Muscle of back (tissue), 13 donors: ENCODE measurements at places on chromosomes 5 and 9. TPM values are rescaled to one million over a fixed set of nuclear protein-coding genes. Genes with fewer than 3 reads are reported as not detected.
A peak's percentile ranks its signal among the peaks of the same experiment; 100 is the strongest.

CD72 gene
- polyA plus RNA-seq, result 1.6 TPM

DNA sequence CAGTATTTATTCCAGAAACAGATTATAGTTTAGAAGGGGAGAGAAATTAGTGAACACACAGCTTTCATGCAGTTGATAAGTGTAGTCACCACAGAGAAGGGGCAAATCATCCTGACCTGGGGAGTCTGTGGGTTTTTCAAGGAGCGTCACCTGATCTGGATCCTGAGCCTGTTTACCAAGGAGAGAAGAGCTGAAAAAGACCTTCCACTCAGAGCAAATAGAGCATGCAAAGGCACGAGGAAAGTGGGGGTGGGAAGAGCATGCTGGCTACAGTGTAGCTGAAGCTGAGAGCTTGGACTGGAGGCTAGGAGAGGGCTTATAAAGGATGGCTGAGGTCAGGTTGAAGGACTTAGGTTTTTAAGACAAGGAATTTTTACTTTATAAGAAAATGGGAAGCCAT is 30.4 kb downstream of the ACO1 start:
- no peak for DNase-seq

DNA sequence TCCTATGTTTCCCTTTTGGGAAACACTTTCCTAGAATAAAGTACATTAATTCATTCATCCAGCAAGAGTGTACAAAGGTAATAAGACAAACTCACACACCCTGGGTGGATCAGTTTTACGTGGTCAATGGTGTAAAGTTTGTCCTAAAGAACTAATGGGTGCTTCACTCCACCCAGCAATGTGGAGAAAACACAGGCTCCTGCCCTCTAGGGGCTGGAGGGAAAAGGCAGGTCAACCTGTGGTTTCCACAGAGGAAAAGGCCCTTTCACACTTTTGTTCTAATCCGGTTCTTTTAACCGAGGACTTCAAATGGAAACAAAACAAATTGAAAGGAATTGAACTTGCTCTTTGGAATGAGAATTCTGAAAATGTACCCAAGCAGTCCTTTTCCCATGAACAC is 80.9 kb upstream of the SPOCK1 start:
- DNase-seq, result no peak

JAK2 gene
- polyA plus RNA-seq, result 11.7 TPM

- no peak for DNase-seq
These were observed 181.1 kb downstream of the KDM4C start for GRCh38 chr9:6938873-6939272.

GRCh38 chr9:113520109-113520642 is 56.6 kb downstream of the RGS3 start:
- DNase-seq, result no peak

- no peak for DNase-seq
These were observed 113.0 kb downstream of the PAM start for GRCh38 chr5:102867992-102868662.

DNA sequence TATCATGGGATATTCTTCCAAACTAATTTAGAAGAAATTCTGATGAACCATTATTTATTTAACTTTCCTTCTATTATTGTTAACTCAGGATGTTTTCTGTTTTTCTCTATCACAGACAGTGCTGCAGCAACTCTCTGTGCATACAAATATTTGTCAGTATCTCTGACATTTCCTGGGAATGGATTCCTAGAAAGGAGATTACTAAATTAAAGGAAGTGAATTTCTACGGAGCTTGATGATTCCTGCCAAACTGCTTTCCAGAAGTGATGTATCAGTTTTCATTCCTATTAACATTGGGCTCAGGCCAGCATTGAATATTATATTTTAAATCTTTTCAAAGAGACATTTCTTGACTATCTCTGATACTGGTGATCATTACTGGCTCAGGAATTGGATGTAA is 26.0 kb upstream of the MAST4 start:
- peak; percentile 40 for DNase-seq

- no peak for DNase-seq
These were observed 688 bp downstream of the SNX24 start for GRCh38 chr5:122846051-122846550.

- DNase-seq, result no peak
These were observed 59.8 kb downstream of the TNC start for GRCh38 chr9:115058175-115058574.

DNA sequence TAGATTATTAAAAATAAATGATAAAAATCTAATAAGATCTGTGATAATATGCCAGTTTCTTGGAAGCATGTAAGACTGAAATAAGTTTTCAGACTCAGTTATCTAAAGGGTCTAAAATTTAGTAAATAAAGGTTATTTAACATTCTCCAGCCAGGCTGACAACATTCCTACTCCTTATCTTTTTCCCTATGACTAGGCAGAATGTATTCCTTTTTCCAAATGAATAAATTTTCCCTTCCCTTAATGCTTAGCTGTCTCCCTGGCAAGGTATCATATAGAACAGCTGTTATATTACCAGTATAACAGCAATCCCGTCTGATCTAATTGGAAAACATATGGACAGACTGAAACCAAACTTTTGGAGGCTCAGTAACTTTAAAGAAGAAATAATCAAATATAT is 13.0 kb downstream of the MEGF9 start:
- no peak for DNase-seq

DNA sequence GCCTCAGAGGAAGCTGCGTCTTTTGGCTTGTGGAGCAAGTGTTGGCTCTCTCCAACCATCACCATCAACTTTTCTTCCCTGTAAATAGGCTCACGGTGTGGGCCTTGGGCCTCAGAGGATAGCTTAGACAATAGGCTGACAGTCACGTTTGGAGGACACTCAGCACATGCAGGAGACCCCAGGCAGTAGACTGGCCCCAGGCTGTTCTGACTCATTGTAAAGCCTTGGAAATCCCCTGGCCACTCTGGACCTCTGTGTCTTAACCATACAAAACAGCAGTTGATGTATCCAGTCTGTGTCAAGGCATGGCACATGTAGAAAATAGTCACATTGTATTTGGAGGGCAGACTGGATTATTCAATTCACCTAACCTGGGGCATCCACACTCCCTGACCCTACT is 18.6 kb downstream of the CD74 start:
- no peak for DNase-seq

- no peak for DNase-seq
These were observed 114.3 kb downstream of the MVB12B start for GRCh38 chr9:126440940-126441339.

FOXD4 gene
- 0.56 TPM for polyA plus RNA-seq

PCAT7 gene
- polyA plus RNA-seq, result 4.0 TPM

ATP6V1G1 gene
- 94.3 TPM for polyA plus RNA-seq

GRCh38 chr5:117143406-117143805 is 568.8 kb upstream of the SEMA6A start:
- DNase-seq, result peak; percentile 35

- no peak for DNase-seq
These were observed 248.0 kb downstream of the NTRK2 start for GRCh38 chr9:84917366-84918070.

CARTPT gene
- not detected for polyA plus RNA-seq

DNA sequence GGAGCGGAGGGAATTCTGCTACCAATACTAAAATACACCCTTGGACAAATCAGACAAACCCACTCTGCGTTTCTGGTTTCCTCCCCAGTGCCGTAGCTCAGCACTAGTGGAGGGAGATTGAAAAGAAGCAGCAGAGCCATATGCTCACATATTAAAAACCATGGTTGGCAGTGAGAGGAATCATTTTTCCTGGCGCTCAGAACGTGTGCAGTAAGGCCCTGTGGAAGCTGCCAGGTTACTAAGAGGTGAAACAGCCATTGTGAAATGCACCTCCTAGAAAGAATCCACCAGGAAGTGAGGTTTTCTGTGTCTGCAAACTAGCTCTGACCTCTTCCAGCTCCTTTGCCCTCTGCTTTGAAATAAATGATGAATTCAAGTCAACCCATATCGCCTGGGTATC is 177.2 kb downstream of the ERCC6L2 start:
- DNase-seq, result no peak

DNA sequence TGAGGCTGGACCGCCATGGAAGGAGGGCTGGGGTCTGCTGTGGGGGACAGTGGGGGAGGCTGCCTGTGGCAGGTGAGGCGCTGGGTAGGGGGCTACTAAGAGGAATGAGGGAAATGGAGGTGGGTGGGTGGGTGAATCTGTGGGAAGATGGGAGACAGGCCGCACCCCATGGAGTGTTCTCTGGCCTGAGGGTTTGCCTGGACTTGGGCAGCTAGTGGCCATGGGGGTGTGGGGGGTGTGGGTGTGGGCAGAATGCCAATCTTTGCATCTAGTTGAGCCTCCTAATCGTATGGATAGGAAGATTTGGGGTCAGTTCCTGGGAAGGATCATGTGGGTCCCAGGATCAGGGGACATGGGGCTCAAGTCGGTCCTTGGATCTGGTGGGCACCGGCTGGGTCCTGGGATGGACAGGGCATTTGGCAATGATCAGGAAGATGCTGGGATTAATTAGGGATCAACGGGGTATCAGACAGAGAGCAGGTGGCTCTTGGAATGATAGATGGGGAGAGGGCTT is 518 bp downstream of the ZDHHC12 start:
- DNase-seq, result no peak

DNA sequence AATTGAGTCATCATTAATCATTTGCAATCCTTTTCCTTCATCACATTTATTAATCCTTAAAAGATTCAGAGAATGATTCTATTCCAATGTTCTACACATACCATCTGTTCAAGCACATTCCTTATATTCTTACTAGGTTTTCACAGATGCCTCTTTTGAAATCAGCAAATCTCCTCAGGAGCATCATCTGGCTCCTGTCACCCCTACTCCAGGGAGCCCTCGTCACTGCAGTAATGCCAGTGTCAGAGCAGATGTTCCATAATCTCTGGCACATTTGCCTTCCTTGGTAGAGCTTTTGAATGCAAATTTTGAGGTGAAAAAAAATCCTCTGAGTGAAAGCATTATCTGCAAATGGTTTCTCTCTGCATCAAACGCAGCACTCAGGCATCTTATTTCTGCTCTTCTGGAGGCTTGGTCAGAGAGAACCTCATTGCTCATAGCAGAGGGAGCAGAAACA is 7.6 kb upstream of the KCNV2 start:
- DNase-seq, result no peak

HK3 gene
- 2.6 TPM for polyA plus RNA-seq

GRCh38 chr5:105954341-105954740 is 1716.4 kb downstream of the EFNA5 start:
- no peak for DNase-seq

TAF11L6 gene
- polyA plus RNA-seq, result not detected

PPP3R2 gene
- polyA plus RNA-seq, result not detected

DNA sequence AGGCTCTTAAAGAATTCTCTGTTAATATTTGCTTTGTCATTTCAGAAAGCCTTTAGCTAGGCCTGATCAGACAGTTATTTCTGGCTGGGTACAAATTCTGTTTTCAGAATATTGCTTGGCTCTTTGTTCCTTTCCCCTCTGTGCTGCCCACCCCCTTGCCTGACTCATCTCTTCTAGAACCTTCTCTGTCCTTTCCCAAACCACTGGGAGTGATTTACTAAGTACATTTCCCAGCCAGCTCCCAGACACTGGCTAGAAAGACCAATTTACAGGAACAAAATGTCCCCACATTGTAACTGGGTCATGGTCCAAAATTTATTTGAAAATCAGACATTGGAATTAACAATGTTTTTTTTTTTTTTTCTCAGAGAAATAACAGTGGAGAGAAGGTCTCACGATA is 133.1 kb upstream of the MAP1B start:
- no peak for DNase-seq

DNA sequence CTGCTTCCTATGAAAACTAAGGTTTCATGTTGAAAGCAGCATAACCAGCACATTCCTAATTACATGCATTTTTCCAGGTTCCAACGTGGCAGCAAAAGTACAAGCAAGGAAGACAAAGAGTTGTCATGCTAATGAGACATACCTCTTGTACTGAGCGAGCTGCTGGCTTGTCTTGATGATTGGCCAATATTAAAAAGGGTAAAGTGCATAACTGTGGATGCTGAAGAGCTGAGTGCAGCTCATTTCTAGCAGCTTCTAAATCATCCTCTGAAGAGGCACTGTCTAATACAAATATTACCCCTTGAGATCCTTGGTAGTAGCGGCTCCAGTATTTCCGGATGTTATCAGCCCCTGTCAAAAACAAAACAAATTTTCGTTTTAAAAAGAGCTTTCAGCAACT is 197.3 kb downstream of the ARL15 start:
- no peak for DNase-seq

- no peak for DNase-seq
These were observed 134.8 kb upstream of the ALDH1B1 start for GRCh38 chr9:38257626-38258215.

DNA sequence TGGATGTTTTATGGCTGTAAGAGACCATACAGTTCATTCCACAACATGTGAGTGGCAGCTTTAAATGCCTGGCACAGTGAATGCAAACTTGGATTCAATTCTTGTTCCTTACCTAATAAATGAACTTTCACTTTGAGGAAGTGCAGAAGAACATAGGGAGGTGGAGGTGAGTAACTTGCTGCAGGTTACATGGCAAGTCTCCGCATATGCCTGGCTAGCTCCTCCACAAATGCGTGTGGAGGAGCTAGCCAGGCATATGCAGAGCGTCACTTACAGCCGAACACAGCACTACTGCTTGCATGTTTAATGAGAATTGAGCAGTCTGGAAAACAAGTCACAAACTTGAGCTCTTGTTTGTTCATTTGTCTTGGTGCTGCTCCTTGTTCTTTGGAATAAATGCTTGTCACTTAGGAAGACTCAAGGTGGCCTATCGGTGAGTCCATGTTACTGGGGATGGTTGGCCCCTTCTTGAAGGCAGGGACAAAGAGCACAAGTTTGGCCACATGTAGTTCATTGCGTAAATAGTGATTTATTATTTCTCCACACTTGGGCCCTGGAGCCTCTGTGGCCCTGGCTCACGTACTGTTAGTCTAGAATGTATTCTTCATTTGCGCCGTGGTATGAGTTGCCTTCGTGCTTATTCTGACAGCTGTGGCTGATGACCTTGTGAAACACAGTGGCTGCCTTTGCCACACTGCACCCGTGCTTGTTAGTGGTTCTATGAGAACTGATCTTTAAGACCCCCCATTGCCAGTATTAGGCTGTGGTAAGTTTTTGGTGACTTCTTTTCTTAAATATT is 3.1 kb downstream of the ISOC1 start:
- DNase-seq, result no peak

DNA sequence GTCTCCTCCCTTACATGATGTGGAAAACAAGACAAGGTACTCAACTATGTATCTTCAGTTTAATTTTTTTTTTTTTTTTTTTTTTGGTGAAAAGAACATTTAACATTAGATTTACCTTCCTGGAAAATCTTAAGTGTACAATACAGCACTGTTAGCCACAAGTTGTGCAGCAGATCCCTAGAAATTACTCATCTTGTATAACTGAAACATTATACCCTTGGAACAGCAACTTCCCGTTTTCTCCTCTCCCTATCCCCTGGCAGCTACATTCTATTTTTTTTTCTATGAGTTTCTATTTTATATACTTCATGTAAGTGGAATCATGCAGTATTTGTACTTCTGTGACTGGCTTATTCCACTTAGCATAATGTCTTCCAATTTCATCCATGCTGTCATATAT is 421.9 kb upstream of the FTMT start:
- peak; percentile 9 for DNase-seq

DNA sequence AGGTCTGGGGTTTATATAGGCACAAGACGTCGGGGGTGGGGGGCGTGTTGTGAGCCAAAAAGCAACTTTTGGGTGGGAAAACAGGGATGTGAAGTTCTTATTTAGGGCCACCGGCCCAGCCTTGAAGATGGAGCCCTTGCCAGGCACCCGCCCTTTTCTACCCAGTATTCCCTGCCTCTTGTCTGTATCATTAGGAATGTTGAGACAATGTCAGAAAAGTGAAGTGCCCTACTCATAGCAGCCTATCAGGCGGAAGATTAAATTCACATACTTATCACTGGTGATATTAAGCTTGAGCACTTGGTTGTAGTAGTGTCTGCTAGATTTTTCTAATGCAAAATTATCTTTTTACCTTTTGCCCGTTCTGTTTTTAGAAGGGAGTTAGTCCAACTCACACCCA is 293.5 kb downstream of the CDH10 start:
- DNase-seq, result no peak

EPB41L4B gene
- polyA plus RNA-seq, result 10.4 TPM

ZFP37 gene
- 5.7 TPM for polyA plus RNA-seq
